Stimulated activated naive CD4-positive, alpha-beta T cell treated with Interleukin-2 at 50 U/mL for 16 hours (primary cell): ENCODE measurements at places on chromosomes 4 and X.

- no peak for DNase-seq
Measured at GRCh38 chr4:119087656-119088055, 48.0 kb upstream of the MYOZ2 start.

- DNase-seq = no peak
Measured at GRCh38 chr4:188781655-188782054, 642.4 kb downstream of the TRIML1 start.

GRCh38 chrX:129748305-129748704 lies 9.5 kb downstream of the XPNPEP2 start:
- DNase-seq = no peak

- no peak for DNase-seq
Measured at GRCh38 chrX:15143825-15144121, 126.1 kb downstream of the ASB9 start.

GRCh38 chrX:17174671-17175070 lies 200.3 kb upstream of the NHS start:
- no peak for DNase-seq

- DNase-seq = no peak
Measured at GRCh38 chrX:17656035-17656418, 81.3 kb upstream of the SCML1 start.

DNA sequence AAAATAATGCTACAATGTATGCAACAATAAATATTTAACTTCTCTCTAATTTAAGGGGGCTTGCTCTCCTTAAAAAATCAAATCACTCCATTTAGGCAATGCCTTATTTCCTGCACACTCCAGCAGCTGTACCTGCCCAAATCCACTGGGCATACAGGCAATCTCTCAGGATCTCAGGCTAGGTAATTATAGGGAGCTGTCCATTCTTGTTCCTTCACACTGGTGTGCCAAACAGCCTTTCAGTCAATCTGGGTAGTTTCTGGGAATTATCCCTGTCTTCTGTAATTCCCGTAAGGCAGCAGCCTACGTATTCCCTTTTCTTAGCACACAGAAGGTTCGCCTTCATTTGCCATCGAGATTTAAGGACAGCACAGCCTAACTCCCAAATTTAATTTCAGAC lies 922.6 kb upstream of the SLIT2 start:
- no peak for DNase-seq

DNA sequence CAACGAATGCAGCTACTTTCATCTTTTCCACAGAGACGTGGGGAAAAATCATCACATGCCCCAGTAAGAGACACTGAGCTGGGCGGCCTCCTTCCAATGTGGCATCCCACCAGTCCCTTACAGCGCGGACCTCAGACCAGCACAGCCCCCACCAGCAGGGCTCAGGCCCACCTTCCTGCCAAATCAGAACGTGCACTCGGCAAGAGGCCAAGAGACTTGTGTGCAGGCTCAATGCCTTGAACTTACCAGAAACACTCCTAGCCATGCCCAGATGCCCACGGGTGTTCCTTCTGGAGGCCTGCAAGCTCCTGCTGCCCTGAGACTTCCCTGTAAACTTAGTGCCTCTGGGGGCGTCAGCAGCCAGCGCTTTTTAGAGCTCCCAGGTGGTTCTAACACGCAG lies 31.2 kb downstream of the WDR1 start:
- DNase-seq = no peak

GRCh38 chrX:10341309-10341708 lies 184.5 kb downstream of the CLCN4 start:
- no peak for DNase-seq

GRCh38 chr4:8070736-8071718 lies 87.6 kb downstream of the ABLIM2 start:
- DNase-seq = no peak

DNA sequence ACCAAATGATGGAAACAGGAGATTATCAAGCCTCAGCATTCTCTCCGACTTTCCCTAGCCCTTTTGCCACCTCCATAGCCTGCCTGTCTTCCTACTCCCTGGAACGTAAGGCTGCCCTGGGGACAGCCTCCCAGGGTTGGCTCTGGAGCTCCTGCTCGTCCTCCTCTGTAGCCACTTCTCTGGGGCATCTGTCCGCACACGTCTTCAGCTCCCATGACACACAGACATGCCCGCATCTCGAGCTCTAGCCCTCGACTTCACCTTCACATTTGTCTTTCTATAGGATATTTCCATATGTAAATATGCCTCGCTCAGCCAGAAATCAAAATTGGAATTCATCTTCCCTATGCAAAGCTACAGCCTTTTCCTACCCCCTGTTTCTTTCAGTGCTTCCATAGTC lies 67.7 kb downstream of the TSC22D3 start:
- DNase-seq = no peak

- peak; percentile 44 for DNase-seq
Measured at GRCh38 chr4:145098675-145099037, 545 bp downstream of the ABCE1 start.

DNA sequence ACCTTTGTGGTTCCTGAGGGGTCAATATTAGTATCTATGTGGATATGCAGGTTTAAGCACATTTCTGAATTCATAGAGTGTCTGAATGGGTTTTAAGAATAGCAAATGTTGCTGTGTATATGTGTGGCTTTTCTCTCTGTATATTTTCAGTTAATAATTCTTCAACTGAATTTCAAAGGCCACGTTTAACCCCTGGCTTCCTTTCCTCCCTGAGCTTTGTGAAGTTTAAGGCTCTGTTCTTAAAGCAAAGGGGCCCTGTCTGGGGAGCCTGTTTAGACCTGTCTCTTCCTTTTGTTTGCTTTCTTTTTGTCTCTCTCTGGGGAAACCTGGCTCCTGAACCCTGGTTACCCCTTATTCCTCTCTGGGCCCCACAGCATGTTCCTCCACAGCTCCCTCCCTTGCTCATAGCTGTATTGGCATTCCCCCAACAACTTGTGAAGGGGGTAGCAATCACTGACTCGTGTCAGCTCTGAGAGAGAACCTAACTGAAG lies 139.1 kb downstream of the COL4A6 start:
- DNase-seq = no peak

DNA sequence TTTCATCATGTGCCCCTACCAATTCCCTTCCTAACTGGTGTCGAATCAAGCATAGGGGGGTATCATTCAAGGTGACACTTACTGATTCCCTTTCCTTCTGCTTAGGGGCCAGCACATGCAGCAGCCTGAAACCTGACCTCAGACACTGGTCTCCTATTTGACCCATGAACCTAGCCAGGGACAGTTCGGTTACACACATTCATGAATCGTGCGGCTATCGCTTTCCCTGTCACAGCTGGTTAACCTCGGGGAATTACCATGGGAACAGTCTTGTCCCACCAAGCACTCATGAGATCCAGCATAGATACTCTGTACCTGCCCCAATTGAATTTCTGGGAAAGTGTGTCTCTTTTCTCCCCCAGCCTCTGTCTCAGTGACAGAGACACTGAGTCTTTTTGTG lies 140.4 kb downstream of the ZNF674 start:
- no peak for DNase-seq

DNA sequence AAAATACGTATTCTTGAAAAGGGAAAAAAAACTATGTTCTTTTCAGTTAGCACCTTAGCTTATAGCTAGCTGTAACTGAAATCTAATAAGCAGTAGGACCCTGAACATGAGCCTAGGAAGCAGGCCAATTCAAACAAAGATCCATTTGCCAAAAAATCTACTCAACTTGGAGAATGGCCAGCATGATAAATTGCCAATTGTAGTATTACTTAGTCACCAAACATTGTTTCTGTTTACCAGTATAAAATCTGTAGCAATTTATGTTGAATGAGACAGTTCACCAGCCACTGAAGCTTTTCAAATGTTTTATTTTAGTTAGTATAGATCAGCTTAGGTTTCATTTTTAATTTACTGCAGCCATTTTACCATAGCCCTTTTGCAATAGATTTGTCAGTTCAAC lies 323.6 kb upstream of the DIPK2B start:
- DNase-seq = no peak

DNA sequence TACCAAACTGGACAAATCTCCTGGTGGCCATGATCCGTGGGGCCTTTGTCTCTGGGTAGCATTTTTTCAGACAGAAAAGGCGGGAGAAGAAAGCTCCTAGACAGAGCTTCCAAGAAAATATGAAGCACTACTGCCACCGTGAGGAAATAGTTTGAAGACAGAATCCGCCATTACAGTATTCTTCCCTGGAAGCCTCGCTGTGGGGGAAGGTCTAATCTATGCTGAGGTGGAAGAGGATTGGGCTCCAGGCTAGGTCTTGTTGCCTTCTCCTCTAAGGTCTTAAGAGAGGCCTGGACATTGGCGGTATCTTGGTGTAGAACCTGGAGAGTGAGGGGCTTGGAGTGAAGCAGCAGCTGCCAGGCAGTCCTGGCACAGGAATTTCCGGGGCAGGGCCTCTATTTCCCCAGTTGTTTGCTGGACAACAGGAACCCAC lies 218.9 kb downstream of the OR13H1 start:
- DNase-seq = no peak

- peak; percentile 39 for DNase-seq
Measured at GRCh38 chrX:130079824-130080406, 30.4 kb downstream of the ELF4 start.

- DNase-seq = no peak
Measured at GRCh38 chr4:164716901-164717300, 37.0 kb upstream of the SMIM31 start.

- DNase-seq = no peak
Measured at GRCh38 chr4:152103181-152103901, 342.5 kb upstream of the GATB start.

- no peak for DNase-seq
Measured at GRCh38 chrX:66162331-66162822, 1.7 kb upstream of the HEPH start.

GRCh38 chr4:30879855-30880598 lies 159.9 kb downstream of the PCDH7 start:
- DNase-seq = no peak

DNA sequence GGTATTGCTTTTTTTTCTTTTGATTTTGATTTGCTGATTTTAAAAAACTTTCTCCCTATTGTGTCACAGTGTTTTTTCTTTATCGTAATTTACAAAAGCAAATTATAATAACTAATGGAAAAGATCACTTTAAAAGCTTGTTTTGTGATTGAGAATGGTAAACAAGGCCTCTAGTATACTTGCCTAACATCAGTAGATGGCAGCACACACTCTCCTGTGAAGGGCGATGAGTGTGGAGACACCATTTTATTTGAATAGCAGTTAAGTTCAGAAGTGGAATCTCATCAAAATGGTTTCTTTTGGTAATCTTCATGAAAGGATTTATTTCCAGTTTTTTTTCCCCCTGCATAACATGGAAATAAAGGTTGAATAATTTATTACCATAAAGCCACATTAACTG lies 72.3 kb downstream of the PAK3 start:
- no peak for DNase-seq

DNA sequence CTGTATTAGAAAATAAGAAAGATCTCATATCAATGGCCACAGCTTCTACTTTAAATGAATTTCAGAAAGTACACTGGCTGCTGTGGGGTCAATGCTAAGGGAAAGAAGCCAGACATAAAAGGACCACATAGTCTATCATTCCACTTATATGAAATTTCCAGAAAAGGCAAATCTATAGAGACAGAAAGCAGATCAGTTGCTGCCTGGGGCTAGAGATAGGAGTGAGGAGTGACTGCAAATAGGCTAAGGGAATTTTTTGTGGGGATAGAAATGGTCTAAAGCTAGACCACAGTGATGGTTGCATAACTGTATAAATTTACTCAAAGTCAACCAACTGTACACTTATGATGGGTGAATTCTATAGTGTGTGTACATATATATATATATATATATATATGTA lies 8.3 kb downstream of the GAB3 start:
- DNase-seq = no peak

- no peak for DNase-seq
Measured at GRCh38 chr4:33226133-33226532, 2506.0 kb downstream of the PCDH7 start.

GRCh38 chr4:163540448-163540847 lies 46.0 kb downstream of the TMA16 start:
- no peak for DNase-seq

GRCh38 chr4:135672202-135672601 lies 1470.6 kb upstream of the PABPC4L start:
- no peak for DNase-seq

- DNase-seq = no peak
Measured at GRCh38 chr4:83536362-83537272, 709 bp downstream of the GPAT3 start.

DNA sequence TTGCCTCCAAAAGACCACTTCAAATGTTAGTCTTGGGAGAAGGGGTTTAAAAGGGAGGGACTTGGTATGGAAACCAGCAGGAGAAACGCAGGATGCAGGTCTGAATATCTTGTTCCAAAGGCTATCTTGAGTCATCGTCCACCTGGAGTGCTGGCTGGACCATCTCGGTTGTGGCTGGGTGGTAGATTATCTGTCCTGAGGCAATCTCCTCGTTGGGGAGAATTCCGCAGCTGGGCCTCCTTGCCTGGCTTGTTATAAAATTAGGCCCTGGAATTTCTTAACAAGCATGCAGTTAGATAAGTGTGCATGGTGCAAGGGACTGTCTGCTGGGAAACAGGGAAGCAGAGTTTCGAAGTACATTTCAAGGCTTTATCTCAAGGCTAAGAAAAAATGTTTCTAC lies 2045.7 kb upstream of the TENM3 start:
- DNase-seq = no peak

GRCh38 chr4:48254381-48255071 lies 15.1 kb downstream of the TEC start:
- DNase-seq = no peak

DNA sequence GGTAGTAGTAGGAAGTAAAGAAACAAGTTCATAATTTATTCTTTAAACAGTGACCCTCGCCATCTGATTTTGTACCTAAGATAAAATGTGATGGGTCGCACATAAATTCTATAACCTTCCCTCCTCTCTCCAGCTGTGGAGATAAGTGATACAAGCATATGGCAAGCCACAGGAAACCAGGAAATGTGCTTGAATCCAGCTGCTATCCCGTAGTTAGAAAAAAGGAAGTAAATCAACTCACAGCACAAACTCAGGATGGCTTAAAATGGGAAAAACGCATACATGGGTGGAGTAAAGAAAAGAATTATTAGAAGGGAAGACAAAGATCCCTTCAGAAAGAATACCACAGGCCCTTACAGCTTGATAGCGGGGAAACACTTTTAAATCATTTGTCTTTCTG lies 78.2 kb downstream of the ZNF827 start:
- DNase-seq = no peak

- DNase-seq = no peak
Measured at GRCh38 chr4:119026662-119027444, 108.8 kb upstream of the MYOZ2 start.

- DNase-seq = peak; percentile 6
Measured at GRCh38 chrX:79161655-79162054, 17.2 kb downstream of the GPR174 start.

- DNase-seq = no peak
Measured at GRCh38 chr4:163988865-163989264, 494.4 kb downstream of the TMA16 start.

DNA sequence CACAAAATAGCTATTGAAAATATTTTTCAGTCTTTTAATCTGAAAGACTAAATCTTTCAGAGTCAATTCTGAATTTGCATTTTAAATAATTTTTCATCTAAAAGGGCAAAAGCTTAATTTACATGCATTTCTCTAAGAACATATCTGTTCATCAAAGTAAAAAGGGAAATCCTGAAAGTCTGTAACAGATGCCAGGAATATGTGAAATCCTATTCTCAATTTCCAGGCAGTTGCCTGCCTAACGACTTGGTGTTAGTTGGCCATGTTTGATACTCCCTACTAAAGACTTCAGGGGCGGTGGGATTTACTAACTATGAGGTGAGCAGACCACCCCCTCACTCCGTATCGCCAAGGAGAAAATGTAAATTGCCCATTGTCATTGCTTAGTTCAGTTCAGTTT lies 136.8 kb downstream of the KIT start:
- DNase-seq = no peak

- no peak for DNase-seq
Measured at GRCh38 chr4:59904331-59904730, 1295.8 kb upstream of the ADGRL3 start.
